ENCODE measurements at places on chromosomes 2 and 18.

DNA sequence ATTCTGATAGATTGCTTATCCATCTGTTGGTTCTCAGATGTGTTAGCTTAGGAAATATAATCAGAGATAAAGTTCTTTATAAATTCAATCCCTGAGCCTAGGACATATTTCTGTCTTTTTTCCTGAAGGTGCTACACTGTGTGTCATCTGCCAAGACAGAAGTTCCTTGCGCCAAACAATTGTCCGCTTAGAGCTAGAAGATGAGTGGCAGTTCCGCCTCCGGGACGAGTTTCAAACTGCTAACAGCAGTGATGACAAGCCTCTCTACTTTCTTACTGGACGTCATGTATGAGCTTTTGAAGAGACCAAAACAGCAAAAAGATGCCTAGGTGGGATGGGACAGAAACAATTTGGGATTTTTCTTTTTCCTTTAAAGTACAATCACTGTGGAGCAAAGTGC lies 78.0 kb downstream of the ESCO1 start:
- DNase-seq, result no peak

- DNase-seq, result peak; percentile 72
Measured at GRCh38 chr2:120177001-120177621, 46.1 kb downstream of the TMEM185B start.

- DNase-seq, result no peak
Measured at GRCh38 chr18:24934258-24934932, 417.6 kb downstream of the ZNF521 start.

DNA sequence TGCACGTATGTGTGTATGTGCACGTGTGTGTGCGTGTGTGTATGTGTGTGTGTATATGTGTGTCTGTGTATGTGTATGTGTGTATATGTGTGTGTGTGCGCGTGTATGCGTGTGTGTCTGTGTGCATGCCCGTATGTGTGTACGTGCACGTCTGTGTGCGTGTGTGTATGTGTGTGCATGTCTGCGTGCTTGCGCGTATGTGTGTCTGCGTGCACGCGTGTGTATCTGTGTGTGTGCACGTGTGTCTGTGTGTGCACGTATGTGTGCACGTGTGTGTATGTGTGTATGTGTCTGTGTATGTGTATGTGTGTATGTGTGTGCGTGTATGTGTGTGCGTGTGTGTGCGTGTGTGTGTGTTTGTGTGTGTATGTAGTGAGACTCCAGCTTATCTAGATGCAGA lies 97.5 kb upstream of the SPATS2L start:
- DNase-seq, result no peak

DNA sequence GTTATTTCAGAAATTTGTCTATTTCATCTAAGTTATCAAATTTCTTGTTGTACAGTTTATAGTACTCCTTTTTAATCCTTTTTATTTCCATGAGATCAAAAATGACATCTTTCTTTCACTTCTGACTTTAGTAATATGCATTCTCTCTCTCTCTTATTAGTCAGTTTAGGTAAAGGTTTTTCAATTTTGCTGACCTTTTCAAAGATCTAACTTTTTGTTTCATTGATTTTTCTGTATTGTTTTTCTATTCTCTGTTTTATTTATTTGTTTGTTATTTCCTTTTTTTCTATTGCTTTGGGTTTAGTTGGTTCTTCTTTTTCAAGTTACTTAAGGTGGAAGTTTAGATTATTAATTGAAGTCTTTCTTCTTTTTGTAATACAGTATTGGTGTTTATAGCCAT lies 294.2 kb downstream of the CCDC85A start:
- no peak for DNase-seq

DNA sequence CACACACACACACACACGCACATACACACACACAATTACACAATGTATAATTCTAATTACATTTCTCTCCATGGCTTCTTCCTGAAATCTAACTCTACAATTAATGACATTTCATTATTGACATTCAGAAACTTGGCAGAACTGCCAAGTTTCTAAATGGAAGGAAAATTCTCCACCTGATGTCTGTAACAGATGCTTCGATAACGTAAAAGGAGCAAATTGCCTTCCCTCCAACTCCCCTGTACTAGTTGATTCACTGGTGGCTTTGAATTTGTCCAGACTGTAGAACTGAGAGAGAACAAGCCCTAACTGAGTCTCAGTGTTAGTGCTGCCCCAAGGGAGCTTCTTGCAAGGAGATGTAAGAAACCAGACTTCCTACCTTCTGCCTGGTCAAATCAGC lies 255.1 kb upstream of the TMEM200C start:
- DNase-seq, result no peak

DNA sequence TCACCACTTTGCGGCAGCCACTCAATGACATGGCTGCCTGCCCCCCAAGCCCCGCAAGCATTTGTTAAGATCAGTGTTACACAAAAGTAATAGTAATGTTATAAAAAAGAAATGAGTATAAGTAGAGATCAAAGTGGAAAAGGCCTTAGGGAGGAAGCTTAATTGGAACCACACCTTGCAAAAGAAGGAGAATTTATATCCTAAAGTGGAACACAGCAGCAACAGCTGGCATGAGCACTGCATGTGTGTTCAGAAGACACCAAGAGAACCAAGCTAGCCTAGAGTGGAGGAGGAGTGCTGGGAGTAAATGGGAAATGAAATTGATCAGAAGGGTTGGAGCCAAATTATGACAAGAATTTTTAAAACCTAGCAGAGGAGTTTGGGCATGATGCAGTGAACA lies 73.1 kb upstream of the STK17B start:
- DNase-seq, result no peak

GRCh38 chr18:45540125-45540524 lies 75.2 kb upstream of the SLC14A2 start:
- no peak for DNase-seq

- DNase-seq, result no peak
Measured at GRCh38 chr2:214471990-214472389, 61.1 kb downstream of the VWC2L start.

GRCh38 chr2:119221609-119222008 lies 2.0 kb upstream of the STEAP3 start:
- DNase-seq, result no peak

- DNase-seq, result no peak
Measured at GRCh38 chr2:181419129-181419855, 37.9 kb upstream of the ITGA4 start.

- no peak for DNase-seq
Measured at GRCh38 chr2:219559156-219559915, 12.0 kb downstream of the OBSL1 start.

All from activated effector memory CD4-positive, alpha-beta T cell treated with Interleukin-2 at 50 U/mL for 16 hours (primary cell).